ENCODE measurements at places on chromosomes 6 and 20. TPM values are rescaled to one million over a fixed set of nuclear protein-coding genes. Genes with fewer than 3 reads are reported as not detected.

DNA sequence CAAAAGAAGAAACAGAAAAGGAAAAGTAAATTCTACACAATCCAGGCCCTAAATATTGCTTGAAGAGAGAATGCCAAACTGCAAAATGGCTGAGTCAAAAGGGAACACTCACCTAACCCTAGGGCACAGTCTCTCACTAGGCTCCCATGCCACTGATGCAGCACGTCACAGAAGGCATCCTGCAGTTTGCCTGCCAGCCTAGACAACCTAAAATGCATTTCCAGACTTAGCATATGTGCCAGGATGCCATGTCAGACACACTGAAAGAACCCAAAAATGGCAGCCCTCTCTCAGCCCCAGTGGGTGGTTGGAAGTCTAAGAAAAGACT is 10.6 kb upstream of the SIRPD start:
- no peaks in the 10 kb centered on the region for H3K27me3 ChIP-seq
- H3K4me1 ChIP-seq: no peaks in the 10 kb centered on the region
- DNase-seq: no peak
- H3K36me3 ChIP-seq: no peaks in the 10 kb centered on the region
- H3K27ac ChIP-seq: no peak overlapping the region
- no peak overlapping the region for H3K4me3 ChIP-seq

GRCh38 chr6:321536-322258 is 29.4 kb downstream of the DUSP22 start:
- no peaks in the 10 kb centered on the region for H3K27me3 ChIP-seq
- no peaks in the 10 kb centered on the region for H3K4me1 ChIP-seq
- H3K36me3 ChIP-seq: no peaks in the 10 kb centered on the region
- no peak for DNase-seq

DNA sequence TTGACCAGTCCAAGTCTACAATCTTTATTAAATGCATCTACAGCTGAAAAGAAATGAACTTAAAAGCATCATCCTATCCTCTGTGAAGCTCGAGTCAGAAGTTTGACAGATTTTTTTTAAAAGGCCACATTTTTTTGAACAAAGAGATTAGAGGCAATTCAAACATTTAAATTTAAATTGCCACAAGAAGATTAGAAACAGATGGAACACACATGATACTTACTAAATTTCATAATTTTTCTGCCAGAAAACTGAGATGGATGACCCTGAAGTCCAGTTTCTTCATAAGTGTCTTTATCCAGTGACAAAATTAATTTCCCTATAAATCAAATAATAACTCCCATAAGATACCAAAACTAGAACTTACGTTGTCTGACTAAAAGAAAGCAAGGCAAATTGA is 4.3 kb downstream of the RPP40 start:
- H3K27me3 ChIP-seq: no peaks in the 10 kb centered on the region
- no peak overlapping the region for H3K27ac ChIP-seq
- H3K36me3 ChIP-seq: peaks cover 28% of the 10 kb centered on the region
- peaks cover 10% of the 10 kb centered on the region for H3K4me1 ChIP-seq
- no peak for DNase-seq

DNA sequence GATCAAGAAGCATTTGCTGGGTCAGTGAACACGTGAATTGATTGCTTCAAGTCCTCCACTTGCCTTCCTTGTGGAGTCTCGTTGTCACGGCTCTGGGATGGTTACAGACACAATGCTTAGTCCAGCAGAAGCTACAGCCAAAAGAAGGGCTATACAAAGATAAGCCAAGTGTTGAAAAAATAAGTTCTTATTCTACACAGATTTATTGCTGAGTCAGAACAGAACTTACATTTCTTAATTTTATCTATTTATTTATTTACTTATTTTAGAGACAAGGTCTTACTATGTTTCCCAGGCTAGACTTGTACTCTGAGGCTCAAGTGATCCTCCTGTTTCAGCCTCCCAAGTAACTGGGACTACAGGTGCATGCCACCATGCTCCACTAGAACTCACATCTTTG is 199.0 kb downstream of the MYLK4 start:
- no peak overlapping the region for H3K27ac ChIP-seq
- no peak for DNase-seq
- H3K4me3 ChIP-seq: no peak overlapping the region
- no peaks in the 10 kb centered on the region for H3K36me3 ChIP-seq

DNA sequence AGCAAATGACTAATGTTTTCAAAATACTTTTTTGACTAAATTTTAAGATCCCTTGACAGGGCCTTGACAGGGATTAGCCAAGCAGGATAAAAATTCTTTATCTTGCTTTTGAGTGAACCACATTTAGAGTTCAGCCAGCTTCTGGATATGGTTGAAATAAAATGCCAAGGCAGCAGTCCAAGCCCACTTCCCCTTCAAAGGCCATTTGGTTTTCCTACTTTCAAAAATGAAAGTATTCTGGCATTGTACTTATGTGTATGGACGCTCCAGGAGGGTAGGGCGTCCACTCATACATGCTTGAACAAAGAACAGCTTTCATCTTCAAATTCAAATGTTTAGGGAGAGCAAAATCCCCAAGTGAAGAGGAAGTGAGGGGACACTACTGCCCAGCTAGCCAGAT is 82.3 kb upstream of the BCLAF1 start:
- no peak overlapping the region for H3K27ac ChIP-seq
- no peaks in the 10 kb centered on the region for H3K36me3 ChIP-seq
- peaks cover 46% of the 10 kb centered on the region for H3K27me3 ChIP-seq

GRCh38 chr20:33281550-33282146 is 1.4 kb upstream of the BPIFB1 start:
- H3K4me1 ChIP-seq: no peaks in the 10 kb centered on the region
- H3K4me3 ChIP-seq: no peak overlapping the region
- no peak overlapping the region for H3K27ac ChIP-seq
- no peaks in the 10 kb centered on the region for H3K36me3 ChIP-seq
- no peak for DNase-seq
- H3K27me3 ChIP-seq: peaks cover 29% of the 10 kb centered on the region

CDKAL1 gene
- 14.8 TPM for total RNA-seq

GINS1 gene
- total RNA-seq: 5.8 TPM

DZANK1 gene
- 1.9 TPM for total RNA-seq

OPRM1 gene
- not detected for total RNA-seq

SLC22A7 gene
- total RNA-seq: not detected

NKX2-2 gene
- total RNA-seq: not detected

ENPP1 gene
- total RNA-seq: 21.1 TPM

COL12A1 gene
- 2,335 TPM for total RNA-seq

LZTS3 gene
- 6.6 TPM for total RNA-seq
